ENCODE measurements at places on chromosomes 4 and X. TPM values are rescaled to one million over a fixed set of nuclear protein-coding genes. Genes with fewer than 3 reads are reported as not detected.
A peak's percentile ranks its signal among the peaks of the same experiment; 100 is the strongest.

DNA sequence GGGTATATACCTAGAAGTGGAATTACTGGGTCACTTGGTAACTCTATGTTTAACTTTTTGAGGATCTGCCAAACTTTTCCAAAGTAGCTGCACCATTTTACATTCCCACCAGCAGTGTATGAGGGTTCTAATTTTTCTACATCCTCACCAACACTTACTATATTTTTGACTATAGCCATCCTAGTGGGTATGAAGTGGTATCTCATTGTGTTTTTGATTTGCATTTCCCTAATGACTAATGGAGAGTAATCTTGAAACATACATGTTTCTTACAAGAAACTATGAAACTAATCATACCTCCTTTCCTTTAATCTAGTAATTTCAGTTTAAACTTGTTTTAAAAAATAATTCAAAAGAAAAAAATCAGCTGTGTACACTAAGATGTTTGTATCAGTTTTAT, 17.9 kb downstream of the BCLAF3 start:
- peaks cover 2% of the 10 kb centered on the region for H3K36me3 ChIP-seq
- no peaks in the 10 kb centered on the region for H3K4me1 ChIP-seq
- H3K27ac ChIP-seq, result no peak overlapping the region
- DNase-seq, result no peak
- no peaks in the 10 kb centered on the region for H3K27me3 ChIP-seq

The HTR2C gene
- total RNA-seq, result not detected

GRCh38 chr4:158121161-158121579, 51.7 kb downstream of the GASK1B start:
- no peak overlapping the region for H3K27ac ChIP-seq
- no peaks in the 10 kb centered on the region for H3K4me1 ChIP-seq
- H3K27me3 ChIP-seq, result no peaks in the 10 kb centered on the region
- H3K36me3 ChIP-seq, result no peaks in the 10 kb centered on the region

The SPIN4 gene
- total RNA-seq, result 2.7 TPM

DNA sequence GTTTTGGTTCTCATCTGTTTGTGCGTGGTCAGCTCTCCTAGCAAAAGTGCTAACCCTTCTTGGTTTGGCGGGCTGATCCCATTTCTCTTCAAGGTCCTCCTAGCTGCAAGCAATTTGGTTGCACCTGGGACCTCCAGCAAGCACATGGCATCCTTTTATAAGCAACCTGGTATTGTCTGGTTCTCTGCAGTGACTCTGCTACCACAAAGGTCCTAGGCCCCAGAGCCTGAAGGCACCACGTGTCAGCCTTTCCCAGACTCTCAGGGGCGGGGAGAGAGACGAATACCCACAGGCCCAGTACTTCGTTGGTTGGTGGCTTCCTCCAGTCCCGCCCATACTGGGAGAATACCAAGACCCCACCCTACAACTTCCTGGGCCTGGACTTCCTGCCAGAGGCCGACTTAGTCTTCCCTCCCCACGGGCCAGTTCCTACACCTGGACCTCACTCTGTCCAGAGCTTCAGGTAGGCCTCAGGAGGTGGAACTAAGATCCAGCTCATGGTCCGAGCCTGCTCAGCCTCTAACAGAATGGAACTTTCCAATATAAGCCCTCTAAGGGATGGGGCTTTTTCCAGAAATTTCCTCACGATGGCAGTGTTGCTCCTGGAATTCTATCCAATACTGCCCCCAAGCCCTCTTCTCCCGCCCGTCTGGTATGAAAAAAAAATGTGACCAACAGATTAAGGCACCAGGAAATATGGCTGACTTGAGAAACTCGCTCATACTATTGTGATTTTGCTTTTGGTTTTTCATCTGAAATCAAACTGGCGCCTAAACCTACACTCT, 192.5 kb upstream of the STK26 start:
- H3K27ac ChIP-seq, result peak overlapping the region; percentile 41
- peak; percentile 14 for DNase-seq
- H3K4me1 ChIP-seq, result peaks cover 6% of the 10 kb centered on the region
- no peaks in the 10 kb centered on the region for H3K27me3 ChIP-seq
- peak overlapping the region; percentile 42 for H3K4me3 ChIP-seq

- H3K4me3 ChIP-seq, result no peak overlapping the region
- peaks cover 22% of the 10 kb centered on the region for H3K4me1 ChIP-seq
- H3K27ac ChIP-seq, result no peak overlapping the region
Observed at GRCh38 chr4:122576261-122577188, 44.3 kb downstream of the IL21 start.

Data from T-cell (primary cell).